Activated naive CD4-positive, alpha-beta T cell treated with anti-CD3 and anti-CD28 coated beads for 36 hours (primary cell): ENCODE measurements at places on chromosomes 4 and X. TPM values are rescaled to one million over a fixed set of nuclear protein-coding genes. Genes with fewer than 3 reads are reported as not detected.

- H3K36me3 ChIP-seq = no peaks in the 10 kb centered on the region
- no peak overlapping the region for H3K27ac ChIP-seq
- peaks cover 15% of the 10 kb centered on the region for H3K4me1 ChIP-seq
- no peak for DNase-seq
Observed at GRCh38 chr4:6747294-6748051, 31.5 kb downstream of the BLOC1S4 start.

DNA sequence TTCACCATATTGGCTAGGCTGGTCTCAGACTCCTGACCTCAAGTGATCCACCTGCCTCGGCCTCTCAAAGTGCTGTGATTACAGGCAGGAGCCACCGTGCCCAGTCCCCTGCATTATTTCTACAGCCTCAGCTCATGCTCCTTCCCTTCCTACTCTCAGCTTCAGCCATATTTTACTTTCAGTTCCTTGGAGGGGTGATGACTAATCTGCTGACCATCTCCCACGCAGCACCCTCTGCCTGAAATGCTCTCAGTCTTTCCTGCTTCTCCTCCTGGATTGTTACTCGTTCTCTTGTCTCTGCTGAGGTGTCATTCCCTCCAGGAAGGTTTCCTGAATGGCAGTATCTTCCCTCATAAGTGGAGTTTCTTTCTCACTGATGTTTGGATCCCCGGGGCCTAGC is 63.3 kb downstream of the MOSPD2 start:
- no peaks in the 10 kb centered on the region for H3K36me3 ChIP-seq
- no peak overlapping the region for H3K27ac ChIP-seq
- H3K4me1 ChIP-seq = no peaks in the 10 kb centered on the region
- H3K4me3 ChIP-seq = no peak overlapping the region

GRCh38 chr4:164210377-164210776 is 543.6 kb upstream of the SMIM31 start:
- no peaks in the 10 kb centered on the region for H3K27me3 ChIP-seq
- DNase-seq = no peak
- H3K4me1 ChIP-seq = no peaks in the 10 kb centered on the region
- H3K27ac ChIP-seq = no peak overlapping the region
- no peaks in the 10 kb centered on the region for H3K36me3 ChIP-seq

GRCh38 chr4:158949099-158949498 is 153.8 kb upstream of the RAPGEF2 start:
- H3K4me1 ChIP-seq = no peaks in the 10 kb centered on the region
- no peak overlapping the region for H3K4me3 ChIP-seq
- DNase-seq = no peak
- no peak overlapping the region for H3K27ac ChIP-seq
- H3K36me3 ChIP-seq = peaks cover 4% of the 10 kb centered on the region

The UBL4A gene
- 37.4 TPM for total RNA-seq

The DDIT4L gene
- 0.49 TPM for total RNA-seq
